ENCODE measurements at places on chromosomes 7 and 10. TPM values are rescaled to one million over a fixed set of nuclear protein-coding genes. Genes with fewer than 3 reads are reported as not detected.

Gene PSAP
- 885 TPM for total RNA-seq

Gene BLNK
- not detected for total RNA-seq

Gene TRPV5
- not detected for total RNA-seq

Gene GIMAP2
- total RNA-seq, result not detected

Gene PNLIP
- total RNA-seq, result 0.16 TPM

Gene HOXA2
- 0.70 TPM for total RNA-seq

Gene HHEX
- total RNA-seq, result 11.3 TPM

Gene HOXA7
- 4.8 TPM for total RNA-seq

Gene PRLHR
- total RNA-seq, result not detected

Gene ELN
- 0.12 TPM for total RNA-seq
